Cerebellum (tissue), 4 donors: ENCODE measurements at places on chromosomes 3 and 15.
A peak's percentile ranks its signal among the peaks of the same experiment; 100 is the strongest.

GRCh38 chr3:58340594-58341244 lies 8.0 kb downstream of the PXK start:
- no peak for DNase-seq

DNA sequence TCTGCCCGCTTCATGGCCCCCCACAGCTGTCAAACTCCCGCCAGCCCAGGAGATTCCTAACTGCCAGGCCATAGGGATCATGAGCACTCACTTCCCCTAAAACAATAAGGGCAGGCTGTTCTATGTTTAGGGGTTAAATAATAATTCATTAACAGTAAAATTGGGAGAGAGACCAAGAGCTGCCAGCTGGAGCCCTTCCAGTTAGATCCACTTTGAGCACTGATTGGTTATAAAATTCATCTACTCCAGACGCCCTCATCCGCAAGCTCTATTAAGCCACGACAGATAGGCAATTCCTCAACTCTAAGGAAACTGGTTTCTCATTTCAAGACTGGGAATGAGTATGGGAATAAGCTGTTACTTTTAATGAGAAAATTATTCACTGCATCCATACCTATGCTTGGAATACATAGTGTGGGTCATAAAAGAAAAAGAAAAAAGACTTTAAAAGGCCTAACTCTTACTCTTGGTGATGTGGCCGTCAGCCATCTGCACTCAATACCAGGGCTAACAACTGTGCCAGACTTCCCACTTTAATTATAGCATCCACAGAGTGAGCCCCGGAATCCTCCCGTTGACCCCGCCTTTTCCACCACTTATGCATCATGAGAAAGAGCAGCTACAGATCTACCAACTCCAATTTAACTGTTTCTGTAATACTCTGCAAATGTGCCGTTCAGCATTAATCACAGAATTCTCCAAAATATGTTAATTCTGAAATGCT lies 44.5 kb downstream of the IL17RD start:
- DNase-seq, result no peak

DNA sequence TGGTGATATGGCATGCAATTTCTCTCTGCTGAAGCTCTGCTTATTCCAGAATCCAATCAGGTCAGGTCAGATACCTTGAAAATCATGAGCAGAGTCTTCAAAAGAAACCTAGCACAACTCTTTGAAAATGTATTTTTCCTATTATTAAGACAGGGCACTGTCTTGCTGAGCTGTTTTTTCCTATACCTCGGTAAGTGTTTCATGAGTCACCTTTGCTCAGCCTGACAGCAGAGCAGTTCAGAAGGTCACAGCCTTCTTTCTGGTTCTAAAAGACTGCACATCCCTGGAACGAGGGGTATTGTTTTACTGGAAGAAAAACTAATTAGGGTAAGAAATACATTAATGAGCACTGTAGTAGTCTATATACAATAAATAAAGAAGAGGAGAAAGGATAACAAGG lies 422.0 kb downstream of the SOX2 start:
- no peak for DNase-seq

GRCh38 chr3:133956353-133956752 lies 60.7 kb upstream of the RAB6B start:
- no peak for DNase-seq

DNA sequence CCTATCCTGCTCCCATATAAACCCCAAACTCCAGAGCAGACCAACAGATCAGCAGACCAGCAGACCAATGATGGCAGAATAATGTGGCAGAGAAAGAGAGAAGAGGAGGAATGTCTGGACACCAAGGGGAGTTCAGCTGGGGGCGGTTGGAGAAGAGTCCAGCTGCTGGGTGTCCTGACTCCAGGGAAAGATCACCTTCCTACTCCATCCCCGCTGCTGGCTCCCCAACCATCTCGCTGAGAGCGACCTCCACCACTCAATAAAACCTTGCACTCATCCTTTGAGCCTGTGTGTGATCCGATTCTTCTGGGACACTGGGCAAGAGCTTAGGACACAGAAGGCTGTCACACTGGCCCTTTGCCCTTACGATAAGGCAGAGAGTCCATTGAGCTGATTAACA lies 12.8 kb upstream of the PLAAT1 start:
- DNase-seq, result no peak

GRCh38 chr3:112136959-112137693 lies 4.1 kb upstream of the GCSAM start:
- no peak for DNase-seq

GRCh38 chr3:6605227-6605626 lies 255.7 kb upstream of the GRM7 start:
- DNase-seq, result no peak

DNA sequence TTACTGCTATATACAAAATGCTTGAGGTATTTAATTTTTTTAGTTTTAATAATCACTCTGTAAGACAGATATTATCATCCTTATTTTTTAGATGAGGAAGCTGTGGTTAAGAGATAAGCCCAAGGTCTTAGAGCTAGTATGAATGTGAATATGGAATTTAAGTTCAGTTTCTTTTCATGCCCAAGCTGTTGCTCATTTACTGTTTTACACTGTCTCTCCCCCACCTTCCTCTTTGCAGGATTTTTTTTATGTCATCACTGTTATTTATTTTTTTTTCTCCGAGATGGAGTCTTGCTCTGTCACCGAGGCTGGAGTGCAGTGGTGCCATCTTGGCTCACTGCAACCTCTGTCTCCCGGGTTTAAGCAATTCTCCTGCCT lies 22.5 kb downstream of the MAP2K5 start:
- no peak for DNase-seq

DNA sequence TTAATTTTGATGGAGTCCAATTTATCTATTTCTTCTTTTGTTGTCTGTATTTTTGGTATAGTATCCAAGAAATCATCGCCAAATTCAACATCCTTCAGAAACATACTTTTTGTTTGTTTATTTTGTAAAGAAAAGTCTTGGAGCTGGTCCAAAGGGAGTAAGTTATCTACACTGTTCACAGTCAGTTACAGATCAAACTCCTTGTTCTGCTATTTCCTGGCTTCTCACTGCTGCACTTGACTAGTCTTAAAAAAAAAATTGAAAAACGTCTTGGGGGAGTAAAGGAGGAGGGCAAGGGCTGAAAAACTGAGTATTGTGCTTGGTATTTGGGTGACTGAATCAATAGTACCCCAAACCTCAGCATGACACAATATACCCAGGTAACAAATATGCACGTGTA lies 105.6 kb downstream of the NFKBIZ start:
- no peak for DNase-seq

DNA sequence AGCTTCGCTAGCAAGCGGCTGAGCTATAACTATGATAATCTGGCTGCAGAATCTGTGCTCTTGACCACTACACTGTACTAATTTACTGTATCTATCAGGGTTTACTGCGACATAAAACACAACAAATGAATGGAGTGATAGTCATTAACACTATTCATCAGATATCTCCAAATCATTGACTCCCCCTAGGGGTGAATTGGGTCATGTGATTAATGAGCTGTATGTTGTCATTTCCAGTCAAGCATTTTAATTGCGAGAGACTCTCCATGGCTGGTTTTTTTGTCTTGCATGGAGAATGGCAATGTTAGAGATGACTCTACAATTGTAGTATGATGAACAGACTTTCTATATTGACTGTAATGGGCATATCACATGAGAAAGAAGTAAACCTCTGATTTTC lies 10.5 kb upstream of the TM4SF18 start:
- DNase-seq, result no peak

GRCh38 chr3:171335559-171335958 lies 124.6 kb downstream of the TNIK start:
- no peak for DNase-seq

DNA sequence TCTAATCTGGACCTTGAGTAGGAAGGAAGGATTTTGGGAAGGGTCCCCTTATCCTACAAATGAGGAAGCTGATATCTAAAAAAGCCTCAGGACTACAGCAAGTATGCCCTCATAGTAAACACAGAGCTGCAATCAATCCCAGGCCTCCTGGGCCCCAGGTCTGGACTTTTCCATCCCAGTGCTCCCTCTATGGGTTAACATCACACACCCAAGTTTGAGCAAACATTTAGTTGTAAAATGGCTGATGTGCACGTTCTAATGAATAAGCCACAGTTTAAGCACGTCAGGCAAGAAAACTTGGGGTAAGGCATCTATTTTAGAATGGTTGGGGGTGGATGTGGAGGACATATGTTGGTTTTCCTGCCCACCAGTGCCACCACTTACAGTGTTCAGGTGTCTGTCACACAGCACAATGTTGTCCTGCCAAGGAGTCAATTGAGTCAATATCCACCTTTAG lies 44.3 kb upstream of the UBE2E1 start:
- no peak for DNase-seq

GRCh38 chr3:128081846-128082245 lies 29.6 kb downstream of the SEC61A1 start:
- no peak for DNase-seq

DNA sequence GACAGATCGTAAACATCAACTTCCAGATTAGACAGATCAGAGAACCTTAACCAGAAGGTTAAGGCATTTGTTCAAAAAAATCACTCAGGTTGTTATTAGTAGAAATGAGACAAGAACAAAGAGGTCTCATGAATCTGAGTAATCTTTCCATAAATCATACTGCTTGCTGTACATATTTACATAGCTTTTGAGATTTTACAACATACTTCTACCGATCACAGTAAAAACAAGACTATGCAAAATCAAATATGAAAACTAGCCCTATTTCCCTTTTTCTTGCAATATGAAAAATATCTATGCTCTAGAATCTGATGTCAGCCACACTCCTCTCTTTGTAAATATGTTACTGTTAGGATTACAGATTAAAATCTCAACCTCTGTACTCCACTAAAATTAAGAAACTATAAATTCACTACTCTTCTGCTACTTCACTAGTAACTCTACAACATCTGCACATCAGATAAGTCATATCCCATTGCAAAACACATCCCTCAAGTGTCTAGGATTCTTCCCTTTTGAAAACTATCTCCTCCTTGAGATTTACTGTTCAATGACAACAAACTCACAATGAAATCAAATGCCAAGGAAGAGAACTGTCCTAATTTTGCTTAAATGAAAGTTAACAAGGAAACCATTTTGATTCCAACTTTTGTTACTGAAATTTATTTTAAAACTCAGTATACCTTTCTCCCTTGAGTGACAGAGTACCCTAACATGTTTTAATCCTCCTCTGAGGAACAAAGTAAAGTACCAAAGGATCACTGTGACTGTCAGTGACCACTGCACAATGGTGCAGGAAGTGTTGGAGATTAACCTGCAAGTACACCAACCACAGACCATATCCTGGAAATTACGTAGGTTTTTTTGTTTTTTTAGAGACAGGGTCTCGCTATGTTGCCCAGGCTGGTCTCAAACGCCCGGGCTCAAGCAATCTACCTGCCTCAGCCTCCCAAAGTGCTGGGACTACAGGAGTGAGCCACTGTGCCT lies 12.8 kb downstream of the DCUN1D1 start:
- DNase-seq, result no peak

- DNase-seq, result peak; percentile 43
These were observed 626.1 kb downstream of the MAGI1 start for GRCh38 chr3:65412588-65412987.

GRCh38 chr3:49901366-49902339 lies 2.0 kb downstream of the MST1R start:
- no peak for DNase-seq

- no peak for DNase-seq
These were observed 10.8 kb downstream of the CTSH start for GRCh38 chr15:78933823-78934654.

DNA sequence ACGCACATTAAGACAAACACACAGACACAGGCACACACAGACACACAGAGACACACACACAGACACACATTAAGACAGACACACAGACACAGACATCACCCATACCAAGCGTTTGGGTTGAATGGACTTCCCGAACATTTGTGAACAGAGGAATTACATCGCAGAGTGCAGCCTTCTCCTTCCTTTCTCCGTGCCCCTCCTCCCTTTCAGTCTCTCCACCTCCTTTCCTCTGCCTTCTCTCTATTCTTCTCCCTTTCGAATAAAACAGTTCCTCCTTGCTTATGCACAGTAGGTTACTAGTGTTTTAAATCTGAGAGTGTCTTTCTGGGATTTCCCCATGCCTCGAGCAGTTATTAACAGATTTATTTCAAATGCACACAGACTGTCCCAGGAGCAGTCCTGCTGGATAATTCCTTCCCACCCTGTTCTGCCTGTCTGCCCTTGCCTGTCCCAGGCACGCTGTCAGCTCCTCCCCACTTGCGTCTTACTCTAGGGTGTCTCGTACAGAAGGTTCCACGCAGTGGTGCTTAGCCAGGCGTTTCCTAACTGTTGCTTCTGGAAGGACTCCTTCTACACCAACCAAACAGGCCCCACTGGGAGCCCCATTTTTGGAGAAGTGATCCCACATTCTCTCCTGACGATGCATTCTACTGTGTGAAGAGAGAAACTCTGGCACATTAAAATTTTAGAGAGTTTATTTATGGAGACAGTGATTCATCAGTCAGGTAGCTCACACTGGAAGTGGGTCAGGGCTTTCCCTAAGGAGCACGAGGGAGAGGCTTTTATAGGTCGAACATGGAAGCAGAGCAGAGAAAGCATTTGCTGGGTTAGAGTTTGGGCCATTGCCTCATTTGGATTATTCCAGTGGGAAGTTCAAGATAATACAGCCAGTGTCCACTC lies 163.8 kb downstream of the SV2B start:
- DNase-seq, result peak; percentile 41

DNA sequence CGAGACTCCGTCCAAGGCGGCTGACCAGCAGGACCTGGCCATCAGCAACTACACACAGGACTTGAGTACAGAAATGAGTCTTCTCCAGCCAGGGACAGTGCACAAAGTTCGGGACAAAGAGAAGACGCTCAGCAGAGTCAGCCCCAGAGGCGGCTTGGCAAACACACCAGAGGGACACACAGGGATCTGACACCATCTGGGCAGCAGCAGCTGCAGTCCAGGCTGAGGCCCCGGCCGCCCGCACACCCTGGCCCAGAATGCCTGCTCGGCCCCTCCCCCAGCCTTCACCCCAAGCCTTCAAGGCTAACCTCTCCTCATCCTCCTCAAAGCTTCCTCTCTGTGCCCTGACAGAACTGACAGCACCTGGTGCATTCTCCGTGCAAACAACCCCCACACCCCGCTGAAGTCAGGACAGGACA lies 61.1 kb downstream of the XXYLT1 start:
- DNase-seq, result no peak

DNA sequence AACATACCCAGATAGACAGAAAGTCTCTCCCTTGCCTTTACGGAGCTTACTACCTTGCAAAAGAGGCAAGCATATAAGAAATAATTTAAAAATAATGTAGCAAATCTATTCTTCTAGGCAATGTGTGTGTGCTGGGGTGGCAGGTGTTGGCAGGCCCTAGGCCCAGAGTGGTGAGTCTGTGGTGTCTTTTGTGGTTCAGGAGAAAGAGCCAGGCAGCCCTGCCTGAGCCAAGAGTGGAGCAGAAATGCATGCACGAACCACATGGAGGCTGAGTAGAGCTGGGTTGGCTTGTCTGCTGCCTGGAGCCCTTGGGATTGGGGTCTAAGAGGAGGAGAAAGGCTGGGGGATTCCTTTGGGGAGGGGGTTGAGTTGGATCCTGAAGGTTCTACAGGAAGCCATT lies 70.2 kb upstream of the MYZAP start:
- DNase-seq, result no peak
